Activated CD4-positive, alpha-beta T cell treated with anti-CD3 and anti-CD28 coated beads, Interleukin-2, amount 10 ng/mL, durations not matched to agents 7 days and 5 days (primary cell): ENCODE measurements at places on chromosomes 12 and 14. TPM values are rescaled to one million over a fixed set of nuclear protein-coding genes. Genes with fewer than 3 reads are reported as not detected.

DNA sequence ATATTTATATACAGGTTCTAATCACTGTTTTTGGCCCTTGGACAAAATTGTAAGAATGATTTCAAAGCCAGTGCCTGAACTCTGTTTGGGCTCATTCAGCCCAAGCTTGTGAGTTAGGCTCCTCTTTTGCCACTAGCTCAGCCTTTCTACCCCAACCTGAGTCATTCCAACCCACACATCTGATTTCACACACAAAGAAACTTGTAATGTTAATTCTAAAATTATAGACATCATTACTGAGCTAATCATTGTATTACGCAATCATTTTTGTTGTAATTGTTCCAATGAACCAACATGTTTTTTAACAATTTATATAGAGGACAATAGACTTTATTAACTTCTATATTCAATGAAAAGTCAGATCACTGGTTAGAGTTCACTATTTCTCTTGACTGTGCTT is 441.1 kb downstream of the ETNK1 start:
- DNase-seq, result no peak

DNA sequence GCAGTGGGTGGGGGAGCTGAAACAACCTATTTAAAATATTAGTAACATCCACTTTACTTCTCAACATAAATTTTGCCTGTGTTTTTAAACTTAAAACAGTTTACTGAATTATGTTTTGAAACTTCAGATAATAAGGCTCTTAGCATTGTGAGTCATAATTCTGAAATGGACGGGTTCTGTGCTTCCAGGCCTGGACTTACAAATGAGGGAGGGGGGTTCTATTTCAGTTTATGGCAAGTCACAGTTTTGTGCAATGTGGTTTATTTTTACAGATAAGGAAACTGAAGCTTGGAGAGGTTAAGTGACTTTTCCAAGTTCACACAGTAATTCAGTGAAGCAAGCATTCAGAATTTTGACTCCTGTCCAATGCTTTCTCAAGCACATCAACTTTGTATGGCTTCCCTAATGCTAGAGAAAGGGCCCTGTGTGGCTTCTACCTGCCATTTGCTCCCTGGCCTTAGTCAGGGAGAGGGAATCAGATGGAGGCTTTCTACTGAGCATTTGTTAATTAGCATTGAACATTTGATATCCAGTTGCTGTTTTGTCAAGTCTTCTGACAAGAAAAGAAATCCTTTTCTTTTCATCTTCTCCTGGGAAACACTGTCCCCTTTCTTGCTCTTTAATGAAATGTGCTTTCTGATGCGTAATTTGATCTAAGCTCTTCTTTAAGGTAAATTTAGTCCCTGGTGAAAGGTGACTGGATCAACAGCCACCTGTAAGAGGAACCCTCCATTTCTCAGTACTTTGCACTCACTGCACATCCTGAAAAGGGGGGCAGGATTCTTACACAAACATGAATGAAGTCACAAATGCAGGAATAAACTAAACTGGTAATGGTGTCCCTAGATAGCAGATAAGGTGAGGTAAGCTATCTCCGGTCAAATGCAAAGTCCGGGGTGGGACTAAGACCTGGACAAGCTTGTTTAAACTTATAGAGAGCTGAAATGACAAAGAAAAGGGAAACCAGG is 2.5 kb upstream of the SALL2 start:
- no peak for DNase-seq

Gene KCNH3
- total RNA-seq, result 1.9 TPM

Gene LLPH
- 38.6 TPM for total RNA-seq

Gene NPAS3
- not detected for total RNA-seq

Gene KCNC2
- total RNA-seq, result not detected

DNA sequence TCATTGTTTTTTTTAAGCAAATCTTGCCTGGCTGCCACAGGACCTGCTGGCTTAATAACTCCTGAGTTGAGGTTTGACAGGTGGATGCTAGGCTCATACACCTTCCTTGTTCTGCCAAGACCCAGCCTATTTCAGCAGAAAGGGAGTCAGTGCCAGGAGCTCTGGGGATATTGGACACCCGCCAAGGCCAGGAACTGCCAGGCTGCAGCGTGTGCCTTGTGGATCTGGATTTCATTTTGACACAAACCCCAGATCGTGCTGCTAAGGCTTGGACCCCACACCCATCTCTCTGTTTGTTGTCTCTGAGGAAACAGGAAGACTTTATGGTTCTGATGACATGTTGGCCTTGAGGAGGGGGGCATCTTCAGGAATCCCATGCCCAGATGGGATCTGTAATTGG is 44.4 kb upstream of the PRIMA1 start:
- DNase-seq, result no peak

- no peak for DNase-seq
These were observed 30.1 kb downstream of the NTF3 start for GRCh38 chr12:5461966-5462365.

Gene RDH5
- 23.3 TPM for total RNA-seq
